NCI-H1417 treated with DMSO at 0.1 percent for 48 hours (cell line): ENCODE measurements at places on chromosomes 1 and 21.

GRCh38 chr1:235639226-235640205 is 10.1 kb downstream of the GNG4 start:
- no peak for DNase-seq

DNA sequence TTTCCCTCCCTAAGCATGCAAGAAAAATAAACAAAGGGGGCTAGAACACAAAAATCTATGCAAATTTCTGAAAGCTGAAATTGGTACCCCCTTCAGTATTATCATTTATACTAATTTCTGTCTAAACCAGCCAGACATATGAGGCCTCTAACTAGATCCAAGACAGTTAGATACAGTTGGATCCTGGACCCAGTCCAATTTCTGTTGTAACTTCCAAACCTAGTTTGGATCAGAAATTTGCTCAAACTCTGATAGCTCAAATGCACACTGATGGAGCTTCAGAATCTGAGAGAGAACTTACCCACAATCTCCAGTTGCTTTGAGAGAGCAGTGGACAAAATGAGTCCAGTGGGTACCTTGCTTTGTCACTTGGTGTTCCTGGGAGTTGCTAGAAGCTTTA is 11.9 kb downstream of the CEP350 start:
- no peak for DNase-seq

DNA sequence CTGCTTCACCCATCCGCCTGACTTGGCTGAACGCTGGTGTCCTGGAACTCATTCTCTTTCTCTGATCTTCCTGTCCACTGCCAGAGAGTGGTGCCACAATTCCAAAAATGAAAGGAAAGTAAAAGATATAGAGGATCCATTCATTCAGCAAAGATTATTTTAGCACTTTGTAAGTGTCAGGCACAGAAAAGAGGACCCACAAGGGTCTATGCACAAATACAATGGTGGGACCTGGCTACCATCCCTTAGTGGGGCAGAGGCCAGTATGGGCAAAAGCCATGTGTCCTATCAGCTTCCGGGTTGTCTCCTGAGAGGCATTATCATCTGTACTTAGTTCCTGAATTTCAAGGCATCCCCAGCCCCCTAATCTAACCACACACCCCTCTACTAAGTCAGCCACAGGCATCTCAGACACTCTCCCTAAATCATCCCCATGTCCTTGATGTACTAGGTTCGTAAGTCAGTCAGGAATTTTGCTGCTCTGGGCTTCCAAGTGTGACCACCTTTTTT is 19.0 kb downstream of the SSR2 start:
- DNase-seq: no peak

DNA sequence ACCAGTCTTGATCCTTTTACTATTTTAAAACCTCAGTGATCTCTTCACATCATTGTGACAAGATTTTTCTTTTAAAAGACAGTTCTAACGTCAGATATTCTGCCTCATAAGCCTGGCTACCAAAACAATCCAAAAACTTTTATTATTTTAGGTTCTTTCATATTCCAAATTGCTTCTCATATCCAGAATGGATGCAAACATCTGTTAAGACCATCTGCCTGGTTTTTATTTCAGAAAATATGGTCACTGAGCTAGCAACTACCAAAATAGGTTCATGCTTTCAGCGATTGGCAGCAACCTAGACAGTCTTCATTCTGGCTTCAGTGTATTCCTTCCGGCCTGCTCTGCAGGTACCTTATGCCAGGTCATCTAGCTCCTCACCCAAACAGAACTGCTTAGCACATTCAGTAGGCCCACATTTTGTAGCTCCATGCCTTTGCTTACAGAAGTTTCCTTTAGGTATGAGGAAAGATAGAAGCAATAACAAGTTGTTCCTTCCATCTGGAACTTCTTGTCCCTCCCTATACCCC is 59.0 kb upstream of the CACYBP start:
- DNase-seq: no peak

DNA sequence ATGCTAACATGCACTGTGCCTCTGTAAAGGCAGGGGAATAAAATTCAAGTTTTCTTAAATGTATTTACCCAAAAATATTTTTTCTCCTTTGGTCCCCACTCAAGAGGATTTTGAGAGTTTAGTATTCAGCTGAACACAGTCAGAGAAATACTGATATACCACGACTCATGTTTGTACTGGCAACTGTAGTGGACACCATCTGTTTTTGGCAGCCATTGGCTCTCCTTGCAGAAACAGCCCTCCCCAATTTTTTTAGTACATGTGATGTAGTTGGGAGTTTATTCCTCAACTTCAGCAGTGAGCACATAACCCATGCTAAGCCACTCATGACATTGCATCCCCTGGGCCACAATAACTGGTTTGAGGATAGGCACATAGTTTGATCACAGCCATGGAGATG is 154.8 kb upstream of the POU3F1 start:
- no peak for DNase-seq

- DNase-seq: no peak
These were observed 48.0 kb upstream of the ZC3H11B start for GRCh38 chr1:219660666-219661463.

GRCh38 chr1:23473037-23473800 is 10.8 kb downstream of the ASAP3 start:
- no peak for DNase-seq

- no peak for DNase-seq
These were observed 58.9 kb upstream of the ARTN start for GRCh38 chr1:43874716-43875115.

DNA sequence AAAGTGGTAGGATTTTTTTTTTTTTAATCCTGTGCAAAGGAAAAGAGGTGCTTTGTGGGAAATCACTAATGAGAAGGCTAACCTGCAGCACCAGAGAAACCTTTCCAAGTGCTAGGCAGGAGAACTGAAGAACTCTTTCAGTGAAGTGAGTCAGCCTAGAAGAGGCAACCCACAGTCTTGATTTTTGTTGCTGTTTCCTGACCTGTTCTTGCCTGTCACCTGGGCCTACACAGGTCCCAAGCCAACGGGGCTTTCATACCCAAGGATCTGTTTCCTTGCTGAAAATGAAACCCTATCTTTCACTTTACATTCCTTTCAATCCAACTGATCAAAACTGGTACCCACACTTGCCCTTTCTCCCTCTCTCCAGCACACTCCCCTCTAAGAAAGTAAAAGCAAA is 7.1 kb upstream of the IKBKE start:
- no peak for DNase-seq

- no peak for DNase-seq
These were observed 68.7 kb downstream of the ALG14 start for GRCh38 chr1:95004013-95004412.

DNA sequence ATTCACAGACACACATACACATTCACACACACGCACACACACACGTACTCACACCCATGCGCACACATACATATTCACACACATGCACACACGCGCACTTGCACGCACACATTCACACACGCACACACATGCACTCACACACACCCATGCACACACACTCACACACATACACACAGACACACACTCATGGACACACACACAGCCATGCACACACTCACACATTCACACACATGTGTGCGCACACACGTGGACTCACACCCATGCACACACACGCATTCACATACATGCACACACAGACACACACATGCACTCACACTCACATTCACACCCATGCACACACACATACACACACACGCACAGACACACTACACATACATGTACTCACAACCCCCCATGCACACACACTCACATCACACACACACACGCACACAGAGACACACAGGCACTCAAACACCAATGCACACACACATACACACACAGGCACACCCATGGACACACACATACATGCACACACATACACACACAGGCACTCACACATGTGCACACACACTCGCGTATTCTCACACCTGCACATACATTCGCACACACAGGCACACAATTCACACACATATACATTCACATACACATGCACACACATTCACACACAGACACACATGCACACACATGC is 589.1 kb downstream of the PTPRU start:
- no peak for DNase-seq

DNA sequence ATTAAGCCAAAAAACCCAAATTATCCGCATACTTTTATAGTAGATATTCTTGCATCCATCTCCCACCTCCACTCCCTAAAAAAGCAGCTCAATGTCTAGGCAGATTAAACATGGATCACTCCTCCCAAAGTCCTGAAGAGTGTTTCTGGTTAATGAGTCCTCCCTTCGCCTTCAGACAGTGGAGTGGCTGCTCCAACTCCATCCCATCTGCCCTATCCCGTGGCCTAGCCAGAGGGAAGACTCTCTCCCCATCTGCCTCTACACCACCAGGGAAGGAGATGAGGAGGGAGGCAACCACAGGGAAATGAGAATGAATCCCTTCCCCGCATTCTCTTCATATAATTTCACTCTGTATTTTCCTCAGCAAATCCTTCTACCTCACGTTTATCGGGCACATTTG is 103.8 kb downstream of the SLC45A1 start:
- DNase-seq: no peak

DNA sequence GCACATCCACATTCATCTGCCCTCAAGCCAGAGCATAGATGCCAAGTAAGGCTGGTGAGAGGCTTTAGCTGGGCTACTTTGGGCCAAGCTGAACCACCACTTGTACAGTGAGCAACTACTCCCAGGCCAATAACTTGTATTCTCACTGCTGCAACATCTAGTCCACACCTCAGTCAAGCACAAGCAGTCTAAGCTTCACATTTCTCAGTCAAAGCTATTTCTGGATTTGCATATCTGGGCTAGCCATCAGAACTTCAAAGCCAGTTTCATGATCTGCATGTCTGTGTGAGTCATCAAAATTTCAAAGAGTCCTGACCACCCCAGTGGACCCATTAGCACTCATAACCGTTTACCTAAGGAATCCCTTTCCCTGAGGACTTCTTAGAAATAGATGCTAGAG is 77.7 kb upstream of the DIRAS3 start:
- no peak for DNase-seq

DNA sequence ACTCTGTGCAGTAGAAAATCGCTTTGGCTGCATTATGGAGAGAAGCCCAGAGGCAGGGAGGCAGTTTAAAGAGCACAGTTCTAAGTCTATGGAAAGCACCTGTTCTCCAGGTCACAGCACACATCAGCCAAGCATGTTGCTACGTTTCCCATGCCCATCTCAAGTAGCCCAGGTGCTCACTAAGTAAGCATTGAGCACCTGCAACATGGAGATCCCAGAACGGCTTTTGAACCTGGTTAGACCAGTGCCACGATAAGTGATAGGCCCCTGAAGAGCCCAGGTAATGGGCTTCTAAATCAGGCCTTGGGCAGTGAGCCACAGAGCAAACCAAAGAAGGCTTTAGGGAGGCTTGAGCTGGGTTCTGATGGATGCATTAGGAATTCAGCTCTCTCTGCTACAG is 186.2 kb downstream of the C1orf94 start:
- DNase-seq: no peak

GRCh38 chr21:32426066-32426465 is 13.6 kb downstream of the EVA1C start:
- no peak for DNase-seq

DNA sequence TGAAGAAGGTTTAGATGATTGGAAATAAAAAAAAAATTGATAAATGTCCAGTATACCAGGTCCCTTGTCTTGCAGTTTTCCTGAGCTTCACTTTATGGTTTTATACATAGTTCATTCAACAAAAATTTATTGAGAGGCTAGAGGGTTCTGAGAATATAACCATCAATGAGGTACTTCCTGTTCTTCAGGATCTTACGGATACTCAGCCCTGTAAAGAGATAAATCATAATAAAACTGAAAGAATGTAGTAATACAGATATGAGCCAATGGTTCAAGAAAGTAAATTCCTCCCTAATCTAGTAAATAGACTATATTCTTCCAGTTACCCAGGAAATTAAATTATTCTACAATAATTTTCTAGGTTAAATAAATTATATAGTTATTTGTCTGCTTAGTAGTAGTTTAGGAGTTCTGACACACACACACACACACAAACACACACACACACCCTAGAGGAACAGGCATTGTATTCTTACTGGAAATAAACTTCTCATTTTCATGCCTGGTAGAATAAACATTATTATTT is 70.4 kb upstream of the HMCN1 start:
- no peak for DNase-seq

GRCh38 chr1:167795810-167796740 is 74.3 kb downstream of the MPZL1 start:
- DNase-seq: no peak

- DNase-seq: no peak
These were observed 575 bp downstream of the RRAGC start for GRCh38 chr1:38858833-38859560.

- no peak for DNase-seq
These were observed 8.1 kb downstream of the KRTAP21-3 start for GRCh38 chr21:30710499-30710898.

GRCh38 chr1:229841230-229841629 is 215.2 kb downstream of the URB2 start:
- DNase-seq: no peak

- no peak for DNase-seq
These were observed 60.7 kb downstream of the FAAP20 start for GRCh38 chr1:2133879-2134215.

DNA sequence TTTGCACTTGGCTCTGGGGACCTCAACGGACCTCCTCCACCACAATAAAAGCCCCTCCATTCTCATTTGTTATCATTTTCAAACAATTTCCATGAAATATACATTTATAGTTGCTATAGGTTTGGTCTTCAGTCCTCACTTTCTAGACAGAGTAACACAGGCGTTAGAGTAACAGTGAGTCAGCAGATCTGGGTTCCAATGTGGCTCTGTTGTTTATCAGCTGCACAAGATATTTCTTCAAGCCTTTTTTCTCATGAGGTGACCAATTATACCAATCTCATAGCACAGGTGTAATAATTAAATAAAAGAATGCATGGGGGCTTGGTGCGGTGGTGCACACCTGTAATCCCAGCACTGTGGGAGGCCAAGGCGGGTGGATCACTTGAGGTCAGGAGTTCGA is 32.8 kb upstream of the PSMB2 start:
- no peak for DNase-seq

- DNase-seq: no peak
These were observed 8.5 kb downstream of the VPS45 start for GRCh38 chr1:150076066-150076465.

- no peak for DNase-seq
These were observed 11.1 kb downstream of the EIF4G3 start for GRCh38 chr1:21165646-21166045.

DNA sequence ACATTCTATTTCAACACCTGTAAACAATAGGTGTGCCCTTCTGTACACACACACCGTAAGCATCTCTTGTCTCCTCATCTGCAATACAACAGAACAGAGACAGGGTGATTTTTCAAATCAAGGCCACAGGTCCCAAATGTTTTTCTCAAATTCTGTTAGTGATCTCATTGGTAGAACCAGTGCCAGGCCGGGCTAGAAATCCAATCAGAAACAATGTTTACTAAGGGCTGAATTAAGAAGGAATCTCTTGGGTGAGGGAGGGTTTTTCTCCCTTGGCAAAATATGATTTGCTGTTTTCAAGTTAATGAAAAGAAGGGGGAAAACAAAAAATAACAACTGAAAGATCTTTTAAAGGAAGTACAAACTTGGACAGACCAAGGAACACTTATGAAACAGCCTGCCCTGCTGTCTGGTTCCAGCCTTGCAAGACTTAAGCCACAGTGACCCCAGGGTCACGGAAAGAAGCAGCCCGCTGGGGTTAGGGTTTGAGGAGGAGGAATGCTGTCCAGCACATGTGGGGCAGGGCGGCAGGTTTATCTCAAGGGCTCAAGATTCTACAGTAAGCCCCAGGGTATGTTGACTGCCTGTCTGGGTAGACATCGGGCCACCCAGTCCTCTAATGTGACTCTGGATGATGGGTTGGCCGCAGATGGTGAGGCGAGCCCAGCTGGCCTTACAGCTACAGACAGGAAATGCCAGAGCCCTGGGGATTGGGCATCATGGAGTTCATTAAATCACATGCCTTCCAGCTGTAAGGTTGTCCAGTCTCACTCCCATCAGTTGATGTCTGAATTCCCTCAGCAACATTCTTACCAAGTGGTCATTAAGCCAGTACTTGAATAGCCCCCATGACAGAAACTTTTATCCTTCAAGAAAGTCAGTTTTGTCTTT is 73.3 kb upstream of the SLC44A3 start:
- no peak for DNase-seq
